GM23338 (cell line): ENCODE measurements at places on chromosomes 3 and 15. TPM values are rescaled to one million over a fixed set of nuclear protein-coding genes. Genes with fewer than 3 reads are reported as not detected.
A peak's percentile ranks its signal among the peaks of the same experiment; 100 is the strongest.

SLC28A1 gene
- total RNA-seq, result not detected in 2 replicates

TM4SF4 gene
- total RNA-seq, result not detected in 2 replicates

GPR156 gene
- 2.5 and 4.7 TPM in 2 replicates for total RNA-seq

DNA sequence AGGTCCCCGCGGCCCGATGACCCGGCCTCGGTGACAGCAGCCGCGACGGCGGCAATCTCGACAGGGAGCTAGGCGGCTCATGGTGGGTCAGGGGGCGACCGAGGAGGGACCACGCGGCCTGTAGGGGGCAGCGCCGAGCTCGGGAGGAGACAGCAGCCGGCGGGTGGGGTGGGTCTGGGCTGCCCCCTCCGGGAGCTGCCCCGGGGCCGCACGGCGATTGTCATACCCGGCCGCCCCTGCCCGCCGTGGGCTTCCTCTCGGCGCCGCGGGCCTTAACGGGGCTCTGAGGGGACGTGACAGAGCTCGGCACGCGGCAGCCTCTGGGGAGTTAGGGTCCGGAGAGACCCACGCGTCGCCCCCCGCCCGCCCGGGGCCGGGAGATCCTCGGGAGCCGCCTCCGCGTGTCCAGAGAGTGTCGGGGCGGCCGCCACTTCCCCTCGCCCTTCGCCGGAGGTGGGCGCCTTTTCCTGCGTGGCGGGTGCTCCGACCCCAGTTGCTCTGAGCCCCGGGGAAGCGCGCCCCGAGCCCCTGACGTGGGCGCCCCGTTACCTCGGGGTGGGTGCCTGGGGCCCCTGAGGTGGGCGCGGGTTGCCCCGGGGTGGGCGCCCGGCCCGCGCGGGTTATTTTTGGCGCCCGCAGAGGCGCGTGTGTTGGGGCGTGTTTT lies 539 bp upstream of the PLCL2 start:
- DNase-seq, result peak; percentile 91

RPN1 gene
- total RNA-seq, result 218 and 231 TPM in 2 replicates

DNA sequence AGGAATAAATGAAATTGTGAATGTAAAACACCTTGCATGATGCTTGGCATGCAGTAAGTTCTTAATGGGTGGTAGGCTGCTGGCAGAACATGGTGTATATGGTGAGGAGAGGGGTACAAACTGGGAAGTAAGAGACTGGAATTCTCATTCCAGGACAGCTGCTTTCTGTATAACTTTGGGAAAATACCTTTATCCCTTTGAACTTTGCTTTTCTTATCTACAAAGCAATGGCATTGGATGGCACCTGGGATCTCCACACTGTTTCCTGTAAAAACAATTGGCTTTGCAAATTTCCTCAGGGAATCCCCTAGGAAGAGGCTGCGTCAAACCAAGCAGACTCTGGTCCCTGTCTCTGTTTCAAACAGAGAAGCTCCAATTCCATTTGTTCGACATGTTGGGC lies 100.7 kb upstream of the SLC4A7 start:
- no peak for DNase-seq

GRCh38 chr3:195153653-195154052 lies 117.3 kb downstream of the XXYLT1 start:
- DNase-seq, result no peak

ARGFX gene
- not detected in 2 replicates for total RNA-seq
